ENCODE measurements at places on chromosomes 2 and 18. TPM values are rescaled to one million over a fixed set of nuclear protein-coding genes. Genes with fewer than 3 reads are reported as not detected.

PKDCC gene
- 32.8 TPM for total RNA-seq

MYL1 gene
- total RNA-seq, result not detected

TMX3 gene
- total RNA-seq, result 51.5 TPM

LIMS4 gene
- total RNA-seq, result not detected

CPS1 gene
- total RNA-seq, result 15.7 TPM

ARHGAP15 gene
- not detected for total RNA-seq

CHRNG gene
- total RNA-seq, result not detected

PFN4 gene
- total RNA-seq, result 0.28 TPM

IL1RL2 gene
- total RNA-seq, result not detected

MAPRE3 gene
- 3.7 TPM for total RNA-seq

SNORC gene
- 0.62 TPM for total RNA-seq

ERBB4 gene
- total RNA-seq, result 1.4 TPM

ZNF512 gene
- 38.4 TPM for total RNA-seq

PREPL gene
- total RNA-seq, result 43.1 TPM

PRKAG3 gene
- not detected for total RNA-seq

TMEM247 gene
- not detected for total RNA-seq

CBLN2 gene
- not detected for total RNA-seq

AGXT gene
- not detected for total RNA-seq

RUFY4 gene
- 0.04 TPM for total RNA-seq

TTR gene
- not detected for total RNA-seq

IL36RN gene
- total RNA-seq, result not detected

MORN2 gene
- 7.6 TPM for total RNA-seq

EML6 gene
- total RNA-seq, result 6.2 TPM

Measured in GM23338 (cell line).